ENCODE measurements at places on chromosomes 11 and 22. TPM values are rescaled to one million over a fixed set of nuclear protein-coding genes. Genes with fewer than 3 reads are reported as not detected.

DNA sequence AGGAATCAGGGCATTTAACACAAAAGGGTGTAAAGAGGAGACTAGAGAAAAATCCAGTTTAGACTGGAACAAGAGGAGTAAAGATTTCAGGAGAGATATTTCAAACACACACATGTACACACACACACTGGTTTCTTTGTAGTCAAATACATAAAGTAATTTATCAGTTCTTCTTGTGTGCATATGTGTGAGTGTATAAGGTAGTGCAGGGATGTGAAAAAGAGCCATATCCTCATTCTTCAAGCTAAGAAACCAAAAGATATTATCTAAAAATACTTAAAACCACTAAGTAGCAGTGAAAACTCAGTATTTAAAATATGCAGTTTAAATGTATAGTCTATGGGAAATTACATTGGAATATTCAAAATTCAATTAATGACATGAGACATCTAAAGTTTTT lies 52.5 kb upstream of the CARD18 start:
- no peak for DNase-seq

DNA sequence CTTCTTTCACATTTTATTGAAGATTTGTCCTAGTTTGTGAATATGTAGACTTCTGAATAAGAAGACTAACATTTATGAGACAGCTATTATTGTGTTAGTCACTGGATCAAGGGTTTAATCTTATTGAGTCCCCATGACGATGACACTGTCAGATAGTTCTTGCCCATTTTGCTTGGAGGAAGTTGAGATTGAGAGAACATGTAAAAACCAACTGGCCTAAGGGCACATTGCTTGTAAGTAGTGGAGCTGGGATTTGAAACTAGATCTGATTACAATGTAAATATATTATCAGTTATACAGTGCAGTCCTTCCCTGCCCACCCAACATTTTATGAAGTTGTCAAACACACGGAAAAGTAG lies 134.7 kb downstream of the HIPK3 start:
- no peak for DNase-seq

- DNase-seq: no peak
Observed at GRCh38 chr11:12755510-12756453, 81.6 kb downstream of the TEAD1 start.

The TMEM126A gene
- 33.9 TPM for total RNA-seq

- DNase-seq: no peak
Observed at GRCh38 chr11:125433454-125434121, 62.5 kb downstream of the FEZ1 start.

The HTR3A gene
- total RNA-seq: not detected

GRCh38 chr22:40276996-40277823 lies 69.1 kb upstream of the ADSL start:
- DNase-seq: no peak

DNA sequence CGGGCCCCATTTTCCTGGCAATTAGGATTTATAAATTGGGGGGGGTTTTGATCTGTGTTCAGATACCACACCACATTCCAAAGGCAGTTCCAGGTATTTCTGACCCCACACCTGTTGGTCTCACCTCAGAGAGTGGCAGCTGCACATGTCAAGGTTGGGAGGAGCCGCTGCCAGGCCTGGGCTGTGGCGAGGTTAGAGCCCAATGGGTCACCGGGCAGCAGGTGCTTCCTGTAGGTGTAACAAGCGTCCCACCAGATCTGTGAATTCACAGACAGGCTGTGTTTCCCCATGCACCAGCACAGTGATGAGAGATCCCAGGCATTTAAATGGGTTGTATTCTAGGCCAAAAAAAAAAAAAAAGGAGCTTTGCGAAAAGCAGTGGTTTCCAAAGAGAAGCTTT lies 58.6 kb downstream of the CABIN1 start:
- DNase-seq: no peak

DNA sequence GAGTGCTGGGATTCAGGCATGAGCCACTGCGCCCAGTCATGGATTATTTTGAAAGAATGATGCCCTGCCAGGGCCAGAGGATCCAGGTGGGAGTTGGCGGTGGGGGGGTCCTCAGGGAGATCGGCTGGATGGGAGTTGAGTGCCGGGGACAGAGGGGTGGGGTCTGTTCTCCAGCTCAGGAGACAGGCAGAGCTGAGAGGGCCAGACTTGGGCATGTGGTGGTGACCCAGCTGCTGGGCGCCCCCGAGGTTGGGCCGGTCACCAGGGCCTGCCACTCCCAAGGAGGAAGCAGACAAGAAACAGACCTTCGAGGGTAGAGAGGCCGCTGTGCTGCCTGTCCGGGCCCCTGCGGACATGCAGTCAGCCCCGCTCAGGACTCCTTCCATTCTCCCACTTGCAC lies 11.8 kb upstream of the PRODH start:
- no peak for DNase-seq

The OR56A1 gene
- total RNA-seq: not detected

The SHISA8 gene
- total RNA-seq: not detected

- DNase-seq: no peak
Observed at GRCh38 chr22:48570912-48571311, 1256.8 kb downstream of the BRD1 start.

- DNase-seq: no peak
Observed at GRCh38 chr11:124475265-124475664, 29.8 kb upstream of the OR8B8 start.

- no peak for DNase-seq
Observed at GRCh38 chr11:108852701-108853100, 187.8 kb downstream of the DDX10 start.

DNA sequence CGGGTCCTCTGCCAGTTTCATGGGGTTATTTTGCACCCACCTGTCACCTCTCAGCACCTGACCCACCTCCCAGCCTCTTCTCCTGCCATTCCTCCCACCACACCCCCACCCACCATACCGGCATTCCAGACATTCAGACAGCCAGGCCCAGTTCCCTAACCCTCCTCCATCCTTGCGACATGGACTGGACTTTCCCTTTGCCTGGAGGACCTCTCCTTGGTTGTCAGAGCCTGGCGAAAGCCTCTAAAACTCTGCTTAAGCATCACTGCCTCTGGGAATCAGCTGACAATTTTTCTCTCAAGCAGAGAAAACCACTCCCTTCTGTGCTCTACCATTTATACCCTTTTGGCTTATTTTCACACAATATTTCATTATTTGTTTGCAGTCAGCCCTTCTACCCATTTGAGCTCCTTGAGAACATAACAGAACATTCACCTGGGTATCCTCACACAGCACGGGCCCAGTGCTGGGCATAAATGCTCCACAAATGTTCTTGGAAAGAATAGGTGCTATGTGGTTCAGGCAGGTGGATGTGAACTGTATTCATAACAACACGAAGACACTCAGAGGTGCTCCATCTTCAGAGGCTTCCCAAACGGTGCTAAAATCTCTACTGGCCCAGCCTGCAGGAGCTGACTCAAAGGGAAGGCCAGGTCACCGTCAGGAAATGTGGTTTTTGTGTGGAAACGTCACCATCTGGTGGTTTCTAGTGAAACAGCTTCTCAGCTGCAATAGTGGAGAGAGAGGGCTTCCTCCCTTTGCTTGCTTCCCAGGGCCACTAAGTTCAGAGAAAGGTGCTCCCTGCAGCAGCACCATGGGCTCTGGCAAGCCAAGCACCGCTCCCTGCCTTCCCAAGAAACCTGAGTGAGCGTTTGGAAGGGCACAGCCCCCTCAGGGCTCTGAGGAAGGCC lies 10.4 kb downstream of the SPATA19 start:
- DNase-seq: no peak

DNA sequence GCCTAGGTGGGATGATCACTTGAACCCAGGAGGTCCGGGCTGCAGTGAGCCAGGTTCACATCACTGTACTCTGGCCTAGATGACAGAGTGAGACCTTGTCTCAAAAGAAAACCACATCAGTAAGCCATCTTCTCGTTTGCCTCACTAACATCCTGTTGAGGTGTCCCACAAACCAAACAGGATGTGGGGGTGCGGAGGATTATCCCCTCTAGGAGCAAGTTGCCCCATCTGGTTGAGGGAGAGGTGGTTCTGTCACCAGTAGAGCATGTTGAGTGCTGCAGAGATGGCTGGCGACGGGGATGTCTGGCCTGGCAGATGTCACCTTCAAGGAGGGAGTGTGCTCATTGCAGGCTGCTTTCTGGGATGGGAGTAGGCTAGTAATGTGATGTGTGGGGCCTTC lies 72.4 kb downstream of the ZNRF3 start:
- DNase-seq: no peak

DNA sequence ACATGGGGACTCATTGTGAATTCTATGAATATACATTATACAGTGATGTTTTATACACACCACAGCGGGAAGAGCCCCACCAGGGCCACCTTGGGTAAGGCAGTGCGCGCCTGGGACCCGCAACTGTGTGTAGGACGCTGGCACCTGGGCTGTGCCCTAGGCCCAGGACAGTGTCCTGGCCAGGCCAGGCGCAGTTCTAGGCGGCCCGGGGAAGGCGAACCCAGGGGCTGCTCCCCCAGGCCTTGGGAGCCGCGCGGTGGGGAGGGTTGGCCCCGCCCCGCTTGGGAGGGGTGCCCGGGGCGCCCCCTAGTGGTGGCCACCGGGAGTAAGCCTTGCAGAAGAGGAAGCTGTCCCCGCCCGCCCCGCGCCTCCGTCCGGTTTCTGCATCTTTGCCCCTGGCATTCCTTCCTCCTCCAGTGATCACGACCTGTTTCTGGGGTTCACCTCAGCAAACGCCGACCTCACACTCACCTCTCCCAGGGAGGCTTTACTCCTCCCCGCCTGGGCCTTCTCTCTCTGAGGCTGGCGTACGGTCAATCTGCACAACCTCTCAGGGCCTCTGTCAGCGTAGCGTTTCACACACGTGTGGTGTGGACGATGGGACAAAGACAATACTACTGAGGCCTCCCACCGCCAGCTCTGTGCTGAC lies 9.5 kb upstream of the EHD1 start:
- peak; percentile 83 for DNase-seq

The C11orf87 gene
- total RNA-seq: not detected

The RBFOX2 gene
- 63.4 TPM for total RNA-seq

The OR6A2 gene
- 0.33 TPM for total RNA-seq

DNA sequence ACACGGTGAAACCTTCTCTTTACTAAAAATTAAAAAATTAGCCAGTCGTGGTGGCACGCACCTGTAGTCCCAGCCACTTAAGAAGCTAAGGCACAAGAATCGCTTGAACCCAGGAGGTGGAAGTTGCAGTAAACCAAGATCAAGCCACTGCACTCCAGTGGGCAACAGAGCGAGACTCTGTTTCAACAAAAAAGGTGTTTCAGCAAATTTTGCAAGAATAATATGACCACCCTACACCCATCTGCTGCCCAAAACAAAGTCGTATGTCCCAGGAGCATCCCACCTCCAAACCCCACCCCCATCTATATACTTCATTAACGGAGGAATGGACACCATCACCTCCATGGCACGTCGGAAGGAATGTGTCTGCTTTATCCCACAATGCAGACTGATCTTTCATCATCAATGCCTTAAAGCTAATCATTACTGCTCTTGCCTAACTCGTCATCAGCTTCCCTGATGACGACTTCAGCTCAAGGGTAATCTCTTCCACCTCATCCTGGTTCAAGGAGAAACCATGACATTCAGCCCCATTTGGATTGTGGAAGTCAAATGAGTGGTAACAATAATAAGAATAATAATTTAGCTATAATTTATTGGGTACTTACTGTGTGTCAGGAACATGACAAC lies 34.1 kb downstream of the SCGB1A1 start:
- DNase-seq: no peak

All from breast epithelium (tissue), 4 donors.